AG04449 (cell line): ENCODE measurements at places on chromosomes 6 and 20.

- peak; percentile 45 for DNase-seq
Measured at GRCh38 chr20:45867819-45868176, 10.4 kb downstream of the ZSWIM3 start.

- no peak for DNase-seq
Measured at GRCh38 chr6:5085648-5086293, 630 bp downstream of the PPP1R3G start.

DNA sequence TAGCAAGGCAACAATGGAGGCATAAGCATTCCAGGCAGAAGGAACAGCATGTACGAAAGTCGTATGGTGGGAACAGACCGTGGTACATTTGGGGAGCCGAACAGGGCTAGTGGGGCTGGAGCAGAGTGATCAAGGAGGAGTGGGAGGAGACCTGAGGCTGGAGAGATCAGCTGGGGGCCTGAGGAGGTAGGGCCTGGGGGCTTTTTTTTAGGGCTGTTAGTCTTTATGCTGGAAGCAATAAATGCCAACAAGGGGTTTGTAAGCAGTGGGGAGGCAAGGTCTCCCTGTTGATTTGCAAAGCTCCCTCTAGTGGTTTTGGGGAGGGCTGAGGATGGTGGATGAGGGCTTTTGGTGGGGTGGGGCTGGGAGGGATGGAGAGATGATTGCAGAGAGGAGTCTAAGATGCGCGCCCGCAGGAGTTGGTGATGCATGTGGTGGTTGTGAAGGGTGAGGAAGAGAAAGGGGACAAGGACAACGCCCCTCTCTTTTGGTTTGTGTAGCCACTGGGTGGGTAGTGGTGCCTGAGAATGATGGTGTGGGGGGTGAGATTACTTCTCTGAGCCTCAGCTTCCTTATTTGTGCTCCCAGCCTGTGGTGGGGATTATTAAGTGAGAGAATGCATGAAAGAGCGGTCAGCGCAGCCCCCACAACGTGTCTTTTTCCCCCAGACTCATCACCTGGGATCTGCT, 74.1 kb upstream of the TOX2 start:
- no peak for DNase-seq

- no peak for DNase-seq
Measured at GRCh38 chr6:38789256-38789655, 74.1 kb downstream of the DNAH8 start.

- no peak for DNase-seq
Measured at GRCh38 chr6:56863366-56863765, 91.5 kb upstream of the BEND6 start.

DNA sequence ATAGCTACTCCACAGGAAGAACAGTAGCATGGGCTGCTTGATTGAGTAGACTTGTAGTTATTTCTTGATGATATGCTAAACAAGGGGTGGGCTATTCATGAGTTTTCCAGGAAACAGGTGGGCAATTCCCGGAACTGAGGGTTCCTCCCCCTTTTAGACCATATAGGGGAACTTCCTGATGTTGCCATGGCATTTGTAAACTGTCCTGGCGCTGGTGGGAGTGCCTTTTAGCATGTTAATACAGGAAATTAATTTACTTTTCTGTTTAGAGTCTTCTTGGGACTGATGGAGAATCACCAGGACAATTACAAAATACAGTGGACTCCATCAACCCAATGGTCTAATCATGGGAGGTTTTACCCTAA, 22.7 kb downstream of the CYP24A1 start:
- no peak for DNase-seq

DNA sequence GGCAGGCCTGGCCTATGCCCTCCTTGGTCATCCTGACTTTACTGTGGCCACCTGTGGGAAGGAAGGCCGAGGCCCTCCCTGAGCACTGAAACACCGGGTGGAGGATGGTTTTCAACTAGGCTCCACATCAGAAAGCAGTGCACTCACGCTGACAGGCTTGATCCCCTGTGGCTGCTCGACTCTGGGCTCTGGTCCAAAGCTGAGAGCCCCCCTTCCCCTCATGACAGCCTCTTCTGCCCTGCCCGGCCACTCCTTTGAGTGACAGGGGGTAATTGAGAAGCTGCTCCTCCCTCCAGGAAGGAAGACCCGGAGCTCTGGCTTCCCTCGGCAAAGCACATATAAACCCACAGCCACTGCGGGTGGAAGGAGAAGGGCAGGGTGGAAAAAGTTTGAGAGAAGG, 43.6 kb downstream of the MUC22 start:
- no peak for DNase-seq

GRCh38 chr6:25959890-25960536, 2.6 kb upstream of the TRIM38 start:
- DNase-seq: no peak

- DNase-seq: no peak
Measured at GRCh38 chr20:17226410-17227218, at the start of gene PCSK2. PCSK2 (plus strand) TSS chr20:17227040; CDS start chr20:17227306, 266 bp downstream.

DNA sequence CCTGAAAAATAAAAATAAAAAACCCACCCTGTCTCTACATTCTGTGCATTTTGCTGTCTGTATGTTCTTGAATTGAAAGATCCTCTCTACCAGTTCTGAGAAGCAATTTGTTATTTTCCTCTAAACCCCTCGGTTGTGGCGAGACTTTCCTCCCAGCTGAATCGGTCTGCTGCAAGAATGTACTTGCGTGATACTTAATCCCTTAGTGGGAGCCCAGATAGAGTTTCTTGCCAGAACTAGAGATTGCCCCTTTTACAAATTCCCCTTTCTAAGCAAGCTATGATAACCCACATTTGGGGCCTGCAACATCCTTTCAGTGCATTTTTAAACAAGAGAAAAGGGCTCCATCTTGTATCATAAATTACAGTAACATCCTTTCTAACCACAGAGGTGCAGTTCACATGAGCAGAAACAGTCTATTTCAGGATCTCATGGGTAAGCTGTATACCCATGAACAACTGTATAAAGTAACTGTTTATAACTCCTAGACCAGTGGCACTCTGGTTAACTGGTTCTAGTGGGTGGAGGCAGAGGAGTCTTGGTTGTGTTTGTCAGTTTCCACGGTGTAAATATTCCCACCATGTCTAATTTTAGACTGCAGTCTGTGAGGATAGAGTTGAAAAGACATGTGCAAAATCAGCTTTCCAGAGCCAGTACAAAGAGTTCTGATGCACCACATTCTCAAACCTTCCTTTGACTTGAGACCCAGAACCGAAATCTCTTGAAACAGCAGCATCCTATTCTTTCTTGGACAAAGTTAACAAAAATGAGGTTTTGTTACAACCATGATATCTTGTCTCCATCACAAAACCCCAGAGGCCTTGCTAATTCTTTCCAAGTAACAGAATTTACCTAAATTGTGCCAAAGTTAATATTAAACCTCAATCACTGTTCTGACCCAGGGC, 113.1 kb upstream of the ZNF217 start:
- DNase-seq: peak; percentile 70

- no peak for DNase-seq
Measured at GRCh38 chr20:59662856-59663512, 58.6 kb downstream of the PHACTR3 start.

DNA sequence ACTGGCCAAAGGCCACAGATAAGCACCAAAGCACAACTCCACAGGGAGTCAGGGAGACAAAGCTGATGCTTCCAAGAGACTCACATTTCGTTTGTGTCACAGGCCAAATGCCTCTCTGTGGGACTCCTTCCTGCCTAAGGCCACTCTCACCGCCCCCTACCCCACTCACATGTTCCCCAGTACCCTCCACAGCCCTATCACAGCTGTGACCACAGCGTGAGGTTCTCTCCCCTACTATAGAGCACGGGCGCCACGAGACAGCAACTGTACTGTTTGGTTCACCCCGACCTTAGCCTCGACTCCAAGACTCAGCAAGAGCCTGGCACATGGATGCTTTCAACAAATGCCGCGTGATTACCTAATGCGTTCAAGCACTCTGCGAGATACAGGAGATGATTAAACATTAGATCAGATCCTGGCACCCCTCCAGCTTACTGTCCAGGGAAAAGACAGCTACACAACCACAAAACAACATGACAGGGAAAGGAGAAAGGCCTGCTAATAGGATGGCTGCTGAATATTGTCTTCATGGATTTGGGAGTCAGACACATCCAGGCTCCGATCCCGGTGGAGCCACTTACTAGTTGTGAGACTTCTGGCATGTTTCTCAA, 105.5 kb downstream of the AGPAT4 start:
- DNase-seq: peak; percentile 89

GRCh38 chr6:113363048-113363798, 493.9 kb upstream of the MARCKS start:
- DNase-seq: no peak

DNA sequence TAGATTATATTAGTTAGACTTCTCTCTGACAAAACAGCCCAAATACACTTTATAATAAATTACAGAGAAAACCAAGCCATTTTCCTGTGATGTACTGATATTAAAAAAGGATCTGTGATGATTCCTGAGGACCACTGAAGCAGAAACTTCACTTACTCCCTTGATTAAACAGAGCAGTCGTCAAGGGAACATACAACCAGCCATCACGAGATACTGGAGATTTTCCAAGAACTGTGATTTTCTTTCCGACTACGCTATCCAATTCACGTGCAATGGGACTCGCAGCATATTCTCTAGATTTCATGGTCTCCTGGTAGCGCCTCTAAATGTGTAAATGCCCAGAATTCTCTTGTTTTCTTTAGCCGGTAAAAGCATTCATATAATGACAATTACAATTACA, 377.4 kb downstream of the PHF3 start:
- DNase-seq: no peak

- no peak for DNase-seq
Measured at GRCh38 chr6:149751239-149751638, 1.7 kb downstream of the PCMT1 start.

GRCh38 chr6:44662461-44663121, 275.1 kb downstream of the CDC5L start:
- DNase-seq: peak; percentile 72

DNA sequence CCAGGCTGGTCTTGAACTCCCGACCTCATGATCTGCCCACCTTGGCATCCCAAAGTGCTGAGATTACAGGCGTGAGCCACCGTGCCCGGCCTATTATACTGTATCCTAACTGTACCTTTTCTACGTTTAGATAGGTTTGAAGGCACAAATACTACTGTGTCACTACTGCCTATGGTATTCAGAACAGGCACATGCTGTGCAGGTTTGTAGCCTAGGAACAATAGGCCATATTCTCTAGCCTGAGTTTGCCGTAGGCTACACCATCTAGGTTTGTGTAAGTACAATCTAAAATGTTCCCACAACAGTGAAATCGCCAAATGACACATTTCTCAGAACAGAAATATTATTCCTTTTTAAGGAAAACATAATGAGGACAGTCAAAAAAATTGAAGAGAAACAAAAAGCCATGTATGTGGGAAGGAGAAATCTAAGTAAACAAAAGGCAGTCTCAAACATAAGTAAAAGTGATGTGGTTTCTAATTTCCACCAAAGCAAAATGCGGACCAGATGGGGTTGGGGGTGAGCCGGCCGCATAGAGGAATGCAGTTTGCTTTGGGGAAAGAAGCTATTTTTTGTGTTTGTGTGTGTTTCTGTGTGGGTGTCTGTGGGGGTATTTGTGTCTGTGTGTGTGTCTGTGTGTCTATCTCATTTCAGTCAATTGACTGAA, 192.6 kb upstream of the SALL4 start:
- DNase-seq: no peak

GRCh38 chr6:42124223-42124836, 18.1 kb downstream of the C6orf132 start:
- no peak for DNase-seq

GRCh38 chr20:36015806-36016403, 47.5 kb downstream of the CNBD2 start:
- DNase-seq: no peak

- no peak for DNase-seq
Measured at GRCh38 chr20:50526403-50526989, 16.3 kb downstream of the PTPN1 start.

DNA sequence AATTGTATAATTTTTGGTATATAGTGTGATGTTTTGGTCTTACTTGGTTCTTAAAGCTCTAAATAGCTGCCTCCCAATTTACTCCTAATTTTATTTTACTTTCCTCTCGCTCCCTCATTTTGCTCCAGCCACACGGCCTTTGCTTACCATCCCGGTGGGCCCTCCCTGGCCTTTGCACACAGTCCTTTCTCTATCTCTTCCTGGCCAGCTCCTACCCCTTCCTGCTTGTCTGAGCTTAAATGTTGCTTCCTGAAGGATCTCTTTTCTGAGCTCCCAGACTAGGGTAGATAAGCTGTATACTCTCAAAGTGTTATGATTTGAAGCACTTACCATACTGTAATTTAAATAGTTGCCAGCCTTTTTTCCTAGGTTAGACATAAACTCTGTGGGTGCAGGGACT, 121.7 kb downstream of the UTRN start:
- DNase-seq: no peak

- peak; percentile 95 for DNase-seq
Measured at GRCh38 chr6:161029195-161029809, 37.7 kb downstream of the MAP3K4 start.

- no peak for DNase-seq
Measured at GRCh38 chr6:11392778-11393507, 144.6 kb upstream of the TMEM170B start.

GRCh38 chr20:46349742-46350056, 41.4 kb upstream of the CDH22 start:
- no peak for DNase-seq

DNA sequence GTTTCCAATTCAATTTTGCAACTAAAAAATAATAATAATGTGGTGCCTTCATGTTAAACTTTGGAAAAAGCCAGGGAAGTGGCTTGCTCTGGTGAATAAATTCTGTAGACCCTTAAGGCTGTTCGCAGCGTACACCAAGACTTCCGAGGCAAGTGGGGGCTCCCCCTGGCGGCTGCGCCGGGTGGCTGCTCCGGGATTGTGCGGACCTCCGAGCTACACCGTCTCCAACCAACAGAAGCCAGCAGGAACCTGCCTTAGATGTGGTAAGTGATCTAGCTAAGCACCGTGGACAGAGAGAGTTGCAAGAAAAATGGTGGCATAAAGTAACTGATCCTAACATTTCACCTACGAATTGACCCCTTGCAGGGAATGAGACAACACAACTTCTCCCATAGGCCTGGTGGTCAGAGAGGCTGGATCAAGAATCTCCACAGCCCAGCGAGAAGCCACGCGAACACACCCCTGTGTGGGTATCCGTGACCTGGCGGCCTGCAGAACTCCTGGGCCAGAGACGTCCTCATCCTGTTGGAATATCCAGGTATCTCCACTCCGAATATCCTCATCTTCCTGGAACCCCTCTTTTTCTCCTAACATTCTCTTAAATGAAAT, 69.6 kb downstream of the TBXT start:
- DNase-seq: peak; percentile 14

GRCh38 chr20:1281279-1282057, 15.4 kb downstream of the SNPH start:
- no peak for DNase-seq

- no peak for DNase-seq
Measured at GRCh38 chr20:62212299-62212698, 7.8 kb downstream of the HRH3 start.

DNA sequence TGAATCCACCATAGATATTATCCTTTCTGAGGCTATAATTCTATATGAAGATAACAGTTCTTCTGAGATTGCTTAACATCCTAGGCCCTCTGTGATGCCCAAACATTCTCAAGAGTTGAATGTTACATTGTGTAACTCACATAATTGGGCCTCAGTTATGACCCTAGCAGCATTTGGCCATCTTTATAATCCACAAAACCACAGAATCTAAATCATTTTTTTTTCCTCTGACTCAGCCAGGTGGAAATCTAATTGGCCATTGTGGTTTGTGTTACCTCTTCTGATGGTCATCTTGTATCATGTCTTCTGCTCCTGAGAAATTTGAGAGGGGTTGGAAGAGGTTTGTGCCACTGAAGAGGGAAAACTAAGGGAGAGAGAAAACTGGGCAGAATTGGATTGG, 99.5 kb downstream of the LINC00237 start:
- DNase-seq: no peak
